AG04449 (cell line): ENCODE measurements at places on chromosomes 4 and X.

DNA sequence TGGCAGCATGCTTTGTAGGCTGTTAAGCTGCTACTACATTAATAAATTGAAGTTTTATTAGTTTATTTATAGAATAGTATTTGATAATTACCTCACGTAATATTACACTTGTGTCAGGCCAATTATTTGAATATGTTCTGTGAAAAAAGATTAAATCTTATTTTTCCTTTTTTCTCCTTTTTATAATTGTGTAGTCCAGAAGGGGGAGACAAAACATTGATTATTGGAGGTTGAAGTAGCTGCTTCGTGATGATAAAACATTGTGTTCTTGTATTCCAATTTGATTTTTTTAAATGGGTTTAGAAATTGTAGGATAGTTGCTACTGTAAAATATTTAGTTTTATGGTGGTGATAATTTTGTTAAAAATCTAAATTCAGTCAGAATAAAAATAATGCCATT lies 85.7 kb downstream of the DIAPH2 start:
- DNase-seq: no peak

GRCh38 chr4:100461807-100462605 lies 55.8 kb downstream of the EMCN start:
- DNase-seq: peak; percentile 2

- no peak for DNase-seq
Observed at GRCh38 chrX:115232933-115233496, 881 bp downstream of the LRCH2 start.

GRCh38 chr4:123522646-123523045 lies 126.1 kb downstream of the SPRY1 start:
- DNase-seq: no peak

DNA sequence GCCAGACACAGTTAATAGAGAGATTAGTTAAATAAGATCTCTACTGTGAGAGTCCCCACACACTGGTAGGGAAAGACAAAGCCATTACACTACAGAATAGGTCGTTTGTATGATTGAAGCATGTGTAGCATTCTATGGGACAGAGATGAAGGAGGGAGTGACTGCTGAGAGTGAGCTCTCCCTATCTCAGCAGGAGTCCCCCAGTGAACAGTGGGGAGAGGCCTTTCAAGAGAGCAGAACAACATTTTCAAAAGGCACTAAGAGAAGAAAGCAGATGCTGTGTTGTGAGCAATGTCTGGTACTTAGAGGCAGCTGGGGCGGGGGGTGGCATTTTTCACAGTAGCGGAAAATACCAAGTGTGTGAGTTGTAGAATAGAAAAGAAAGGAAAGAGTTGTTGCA lies 413.6 kb downstream of the AFF2 start:
- no peak for DNase-seq

DNA sequence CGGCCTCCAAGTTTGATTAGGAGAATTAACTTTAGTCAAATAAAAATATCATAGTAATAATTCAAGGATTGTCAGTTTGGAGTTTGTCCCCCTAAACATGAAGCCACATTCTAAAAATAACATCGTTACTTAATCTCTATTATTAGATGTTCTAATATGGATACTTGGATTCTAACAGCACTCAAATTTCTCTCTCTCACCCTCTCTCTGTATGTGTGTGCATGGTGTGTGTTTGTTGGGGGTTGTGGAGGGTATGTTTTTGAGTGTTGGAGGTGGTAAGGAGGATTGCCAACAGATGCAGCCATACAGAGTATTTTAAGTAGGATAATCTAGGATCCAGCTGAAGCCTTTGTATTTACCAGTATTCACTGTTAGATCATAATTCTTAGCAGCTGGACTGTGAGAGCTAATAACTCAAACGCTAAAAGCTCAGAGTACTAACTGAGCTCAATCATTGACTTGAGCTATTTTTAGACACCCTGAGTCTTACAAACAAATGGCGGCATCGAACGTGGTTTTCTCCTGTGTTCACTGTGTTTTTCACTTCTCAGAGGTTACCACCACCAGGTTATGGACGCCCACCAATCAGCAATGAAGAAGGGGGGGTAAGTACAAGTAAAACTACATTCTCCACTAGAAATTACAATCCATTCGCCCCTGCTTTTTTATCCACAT lies 8.8 kb downstream of the ENAM start:
- DNase-seq: no peak

DNA sequence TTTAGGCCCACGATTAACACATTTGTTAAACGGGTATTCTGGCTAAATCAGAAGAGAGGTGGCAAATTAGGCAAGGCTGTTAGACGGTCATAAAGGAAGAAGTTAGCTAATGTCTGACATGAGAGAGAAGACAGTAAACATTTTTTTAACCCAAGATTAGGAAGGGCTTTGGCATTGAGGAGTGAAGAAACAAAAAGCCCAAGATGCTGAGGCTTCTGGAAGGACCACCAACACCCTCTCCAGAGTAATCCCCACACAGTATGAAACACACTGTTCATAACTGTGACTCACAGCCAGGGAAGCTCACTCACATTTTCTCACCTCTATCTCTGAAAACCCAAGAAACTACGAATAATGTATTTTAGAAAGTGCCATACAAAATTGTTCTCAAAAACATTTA lies 127.6 kb downstream of the AMELX start:
- DNase-seq: no peak

GRCh38 chrX:45050558-45050957 lies 150.1 kb downstream of the DIPK2B start:
- DNase-seq: no peak

DNA sequence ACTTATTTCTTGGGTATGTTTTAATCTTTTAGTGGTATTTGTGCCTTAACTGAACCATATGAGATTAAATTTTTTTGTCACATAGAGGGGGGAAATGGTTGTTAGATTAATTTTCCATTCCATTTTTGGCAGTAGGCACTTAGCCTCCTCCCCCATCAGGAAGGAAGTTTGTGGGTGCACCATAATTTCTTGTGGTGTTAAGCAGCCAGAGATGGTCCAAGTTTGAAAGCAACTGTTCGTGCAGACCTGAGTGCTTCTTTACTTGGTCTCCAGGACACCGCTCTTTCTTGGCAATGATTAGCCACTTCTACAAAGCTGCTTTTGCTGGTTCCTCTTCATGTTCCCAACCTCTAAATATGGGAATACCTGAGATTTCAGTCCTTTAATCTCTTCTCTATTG lies 92.7 kb upstream of the RPL34 start:
- no peak for DNase-seq

GRCh38 chr4:185128272-185129119 lies 14.6 kb upstream of the SLC25A4 start:
- DNase-seq: no peak

DNA sequence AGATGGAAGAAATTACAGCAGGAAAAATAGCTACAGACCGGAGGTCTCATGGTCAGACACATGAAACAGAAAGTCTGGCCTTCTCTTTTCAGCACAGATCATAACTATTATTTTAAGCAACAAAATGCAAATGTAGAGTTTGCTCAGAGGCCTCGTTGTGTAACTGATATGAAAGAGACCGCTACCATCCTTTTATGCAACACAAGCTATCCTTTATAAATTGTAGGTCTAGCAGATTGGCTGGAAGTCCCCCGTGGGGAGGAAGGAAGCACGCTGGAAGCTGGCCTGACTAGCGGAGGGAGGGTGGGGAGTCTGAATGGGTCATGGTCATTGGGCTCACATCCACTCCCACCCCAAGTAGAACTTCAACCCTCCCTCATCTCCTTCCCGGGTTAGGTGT lies 27.7 kb downstream of the DMP1 start:
- no peak for DNase-seq

- DNase-seq: no peak
Observed at GRCh38 chr4:71608678-71609071, 175.2 kb downstream of the GC start.

GRCh38 chr4:165580351-165580905 lies 201.6 kb downstream of the CPE start:
- DNase-seq: peak; percentile 23

DNA sequence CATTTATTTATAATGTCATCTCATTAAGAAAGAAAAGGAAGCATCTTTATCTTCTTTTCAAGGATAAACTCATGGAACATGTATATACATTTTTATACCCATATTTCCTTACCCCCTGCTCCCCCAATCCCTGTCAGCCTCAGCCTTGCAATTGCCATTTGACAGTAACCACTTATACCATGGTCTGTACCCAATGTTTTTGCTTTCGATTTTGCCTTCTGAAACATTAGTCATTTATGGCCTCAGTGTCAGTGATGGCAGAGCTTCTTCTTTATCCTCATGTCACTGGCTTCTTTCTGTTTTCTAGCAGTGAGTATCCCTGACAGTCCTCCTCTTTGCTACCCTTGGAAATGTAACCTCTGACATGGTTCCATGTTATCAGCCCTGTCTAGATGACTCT lies 228.4 kb downstream of the SPRY1 start:
- DNase-seq: no peak

GRCh38 chr4:138797646-138798045 lies 217.9 kb upstream of the NOCT start:
- no peak for DNase-seq

DNA sequence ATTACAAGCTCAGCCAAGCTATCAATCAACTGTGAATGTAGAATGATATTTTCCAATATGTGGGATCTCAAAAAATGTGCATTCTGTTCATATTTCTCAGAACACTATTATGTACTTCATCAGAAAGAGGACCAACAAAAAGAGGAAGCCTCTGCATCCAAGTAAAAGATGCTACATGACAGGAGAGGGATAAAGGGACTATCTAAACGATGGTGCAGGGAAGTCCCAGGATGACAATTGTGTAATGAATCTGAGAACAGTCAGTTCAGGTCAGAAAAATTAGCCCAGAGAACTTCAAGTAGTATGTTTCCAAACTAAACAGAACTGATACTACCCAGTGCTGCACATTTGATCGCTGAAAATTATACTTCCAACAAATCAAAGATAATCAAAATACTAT lies 127.0 kb downstream of the ZNF330 start:
- DNase-seq: no peak

GRCh38 chrX:136477026-136477425 lies 10.7 kb upstream of the BRS3 start:
- no peak for DNase-seq

GRCh38 chr4:99790796-99791617 lies 25.6 kb upstream of the DAPP1 start:
- no peak for DNase-seq

- no peak for DNase-seq
Observed at GRCh38 chr4:122650148-122650547, 29.3 kb upstream of the IL21 start.

GRCh38 chr4:15652191-15652590 lies 3.0 kb downstream of the FBXL5 start:
- no peak for DNase-seq

GRCh38 chr4:158786121-158786601 lies 17.3 kb downstream of the FNIP2 start:
- DNase-seq: no peak

DNA sequence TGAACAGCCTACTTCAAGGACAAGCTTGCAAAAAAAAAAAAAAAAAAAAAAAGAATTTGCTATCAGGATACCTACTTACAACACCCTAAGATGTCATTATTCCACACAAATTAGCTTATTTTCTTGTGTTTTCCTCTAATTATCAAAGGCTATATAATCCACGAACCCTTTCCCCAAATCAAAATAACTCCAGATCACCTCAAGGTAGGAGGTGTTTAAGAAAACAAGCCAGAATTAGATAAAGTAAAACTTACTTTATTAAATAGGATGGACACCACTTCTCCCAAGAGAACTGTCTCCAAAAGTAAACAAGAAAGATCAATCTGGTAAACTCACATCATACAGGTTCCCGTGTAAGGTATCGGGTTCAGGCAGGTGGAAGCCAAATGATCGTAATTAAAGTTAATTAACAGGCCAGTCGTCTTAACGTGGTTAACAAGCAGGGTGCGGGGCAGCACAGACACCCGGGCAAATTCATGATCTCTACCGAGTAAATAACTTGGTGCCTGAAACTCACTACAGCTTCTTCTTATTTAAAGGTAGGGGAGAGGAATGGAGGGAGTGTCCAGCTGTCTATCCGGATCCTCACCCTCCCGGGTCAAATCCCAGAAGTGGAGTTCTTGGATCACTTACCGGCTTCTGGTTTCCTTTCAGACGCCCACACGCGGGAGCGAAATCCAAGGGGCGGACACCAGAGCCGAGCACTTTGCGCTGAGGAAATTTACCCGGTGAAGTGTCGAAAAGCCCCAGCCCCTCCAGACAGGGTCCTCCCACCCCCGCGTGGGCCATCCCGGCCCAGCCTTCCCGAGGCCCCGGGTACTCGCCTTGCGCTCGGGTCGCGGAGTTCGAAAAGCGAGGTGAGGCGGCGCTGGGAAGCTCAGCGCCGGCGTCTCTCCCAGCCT lies 708 bp downstream of the ARAP2 start:
- DNase-seq: no peak

DNA sequence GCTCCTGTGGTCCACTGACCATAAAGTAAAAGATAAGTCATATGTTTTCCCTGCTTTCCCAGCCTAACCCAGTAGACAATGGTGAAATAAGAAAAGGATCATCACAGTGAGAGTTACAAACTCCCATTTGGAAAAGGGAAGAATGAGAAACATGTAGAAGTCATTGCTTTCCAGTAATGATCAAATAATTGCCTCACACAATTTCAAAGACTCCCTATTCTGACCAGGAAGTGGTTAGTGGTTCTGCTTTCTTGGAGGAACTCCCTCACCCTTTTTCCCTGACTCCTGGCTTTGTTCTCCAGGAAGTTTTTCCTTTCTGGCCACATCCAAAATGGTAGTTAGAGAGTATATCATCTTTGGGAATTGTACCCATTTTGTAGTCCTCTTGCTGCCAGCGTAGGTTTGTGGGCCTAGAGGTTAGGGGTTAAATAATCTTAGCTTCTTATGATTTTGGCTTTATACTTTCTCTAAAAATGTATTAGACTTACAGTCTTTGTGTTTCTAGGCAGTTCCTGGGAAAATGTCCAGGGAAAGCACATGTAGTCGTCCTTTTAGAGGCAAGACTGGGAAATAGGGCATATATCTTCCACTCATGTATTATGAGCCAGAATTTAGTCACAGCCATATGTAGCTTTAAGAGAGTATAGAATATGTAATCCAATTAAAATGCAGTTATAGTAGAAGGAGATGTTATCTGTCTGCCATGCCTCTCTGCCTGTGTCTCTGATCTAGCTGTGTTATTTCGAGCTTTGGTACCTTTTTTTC lies 10.5 kb downstream of the VAMP7 start:
- DNase-seq: no peak

DNA sequence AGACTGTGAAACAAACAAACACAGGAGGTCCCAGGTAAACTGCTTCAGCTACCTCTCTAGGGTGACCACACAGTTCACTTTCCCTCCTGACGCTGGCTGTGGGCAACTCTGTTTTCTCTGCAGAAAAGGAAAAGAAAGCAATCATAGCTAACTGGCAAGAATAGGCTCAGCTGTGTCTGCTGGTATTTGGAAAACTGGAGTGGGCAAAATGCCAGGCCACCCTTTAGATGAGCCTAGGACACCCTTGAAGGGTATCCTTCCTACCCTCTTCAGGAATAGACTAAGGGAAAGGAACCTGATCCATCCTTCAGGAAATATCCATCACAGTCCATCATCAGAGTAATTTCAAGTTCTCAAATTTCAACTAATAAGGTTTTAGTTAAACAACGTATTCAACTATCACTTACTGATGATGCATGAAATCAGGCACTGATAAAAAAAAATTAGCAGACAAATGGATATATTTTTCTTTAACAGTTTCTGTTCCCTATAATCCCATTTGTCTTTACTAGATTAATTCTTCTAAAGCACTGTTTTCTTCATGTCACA lies 60.9 kb downstream of the CAMK2D start:
- DNase-seq: no peak

GRCh38 chr4:169338241-169338640 lies 67.5 kb upstream of the SH3RF1 start:
- peak; percentile 63 for DNase-seq
